ENCODE measurements at places on chromosomes 16 and 17.

DNA sequence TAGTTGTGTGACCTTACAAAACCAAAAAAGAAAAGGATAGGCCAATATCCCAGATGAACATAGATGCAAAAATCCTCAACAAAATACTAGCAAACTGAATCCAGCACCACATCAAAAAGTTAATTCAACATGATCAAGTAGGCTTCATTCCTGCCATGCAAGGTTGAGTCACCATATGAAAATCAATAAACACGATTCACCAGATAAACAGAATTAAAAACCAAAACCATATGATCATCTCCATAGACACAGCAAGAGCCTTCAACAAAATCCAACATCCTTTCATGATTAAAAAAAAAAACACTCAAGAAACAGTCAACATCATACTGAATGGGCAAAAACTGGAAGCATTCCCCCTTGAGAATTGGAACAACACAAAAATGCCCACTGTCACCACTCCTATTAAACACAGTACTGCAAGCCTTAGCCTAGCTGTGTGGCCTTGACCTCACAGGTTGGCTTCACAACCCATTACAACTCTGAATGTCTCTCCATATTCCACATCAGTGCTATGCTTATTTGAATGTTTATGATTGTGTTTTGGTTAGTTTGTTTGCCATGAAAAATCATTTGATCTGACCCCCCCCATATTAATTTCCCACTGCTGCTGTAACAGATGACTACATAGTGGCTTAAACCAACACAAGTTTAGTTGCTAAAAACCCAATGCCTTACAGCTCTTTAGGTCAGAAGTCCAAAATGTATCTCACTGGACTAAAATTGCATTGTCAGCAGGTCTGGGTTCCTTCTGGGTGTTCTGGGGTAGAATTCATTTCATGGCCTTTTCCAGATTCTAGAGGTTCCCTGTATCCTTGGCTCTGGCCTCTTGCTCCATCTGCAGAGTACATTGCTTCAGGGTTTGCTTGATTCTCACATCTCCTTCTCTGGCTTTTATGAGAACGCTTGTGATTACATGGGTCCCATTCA lies 257.1 kb upstream of the DYNLRB2 start:
- no peak for DNase-seq

DNA sequence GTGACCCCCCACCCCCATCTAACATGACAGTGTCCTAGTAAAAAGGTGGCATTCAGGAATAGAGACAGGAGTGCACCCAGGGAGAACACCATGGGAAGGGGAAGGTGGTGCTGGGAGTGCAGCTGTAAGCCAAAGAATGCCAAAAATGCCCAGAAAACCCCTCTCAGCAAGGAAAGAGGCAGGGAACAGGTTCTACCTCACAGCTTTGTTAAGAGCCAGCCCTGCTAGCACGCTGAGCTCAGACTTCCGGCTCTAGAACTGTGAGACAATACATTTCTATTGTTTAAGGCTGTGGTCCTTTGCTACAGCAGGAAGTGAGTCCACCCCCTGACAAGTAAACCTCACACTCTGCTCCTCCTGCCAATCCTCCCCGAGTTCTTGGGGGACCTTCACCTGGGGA lies 302.4 kb upstream of the N4BP1 start:
- no peak for DNase-seq

GRCh38 chr17:68290955-68291835 lies at the start of the genes ARSG and SLC16A6:
Gene ARSG (plus strand): TSS chr17:68291495. CDS start chr17:68307494, 15,999 bp downstream.
Gene SLC16A6 (minus strand): TSS chr17:68291127. CDS start chr17:68278320, 12,807 bp downstream.
- DNase-seq = peak; percentile 69

- DNase-seq = no peak
Observed at GRCh38 chr16:31009894-31010584, 399 bp downstream of the STX1B start.

GRCh38 chr16:85607321-85607765 lies 5.8 kb upstream of the GSE1 start:
- no peak for DNase-seq

GRCh38 chr17:4509401-4509800 lies 10.7 kb downstream of the SPNS2 start:
- no peak for DNase-seq

DNA sequence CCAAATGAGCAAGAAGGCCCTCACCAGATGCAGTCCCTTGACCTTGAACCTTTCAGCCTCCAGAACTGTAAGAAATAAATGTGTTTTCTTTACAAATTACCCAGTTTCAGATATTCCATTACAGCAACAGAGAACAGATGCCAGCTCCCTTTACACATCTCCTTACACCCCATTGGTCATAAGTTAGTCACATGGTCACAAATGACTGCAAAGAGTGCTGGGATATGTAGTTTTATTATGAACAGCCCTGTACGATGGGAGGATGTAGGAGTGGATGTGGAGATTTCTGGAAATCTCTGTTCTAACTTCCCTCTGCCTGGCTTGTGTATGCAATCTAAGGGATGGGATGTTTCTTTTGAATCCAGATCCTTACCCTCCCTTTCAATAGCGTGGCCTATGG lies 13.3 kb upstream of the RPL38 start:
- DNase-seq = no peak

GRCh38 chr17:2042390-2042847 lies 597 bp downstream of the OVCA2 start:
- DNase-seq = no peak

DNA sequence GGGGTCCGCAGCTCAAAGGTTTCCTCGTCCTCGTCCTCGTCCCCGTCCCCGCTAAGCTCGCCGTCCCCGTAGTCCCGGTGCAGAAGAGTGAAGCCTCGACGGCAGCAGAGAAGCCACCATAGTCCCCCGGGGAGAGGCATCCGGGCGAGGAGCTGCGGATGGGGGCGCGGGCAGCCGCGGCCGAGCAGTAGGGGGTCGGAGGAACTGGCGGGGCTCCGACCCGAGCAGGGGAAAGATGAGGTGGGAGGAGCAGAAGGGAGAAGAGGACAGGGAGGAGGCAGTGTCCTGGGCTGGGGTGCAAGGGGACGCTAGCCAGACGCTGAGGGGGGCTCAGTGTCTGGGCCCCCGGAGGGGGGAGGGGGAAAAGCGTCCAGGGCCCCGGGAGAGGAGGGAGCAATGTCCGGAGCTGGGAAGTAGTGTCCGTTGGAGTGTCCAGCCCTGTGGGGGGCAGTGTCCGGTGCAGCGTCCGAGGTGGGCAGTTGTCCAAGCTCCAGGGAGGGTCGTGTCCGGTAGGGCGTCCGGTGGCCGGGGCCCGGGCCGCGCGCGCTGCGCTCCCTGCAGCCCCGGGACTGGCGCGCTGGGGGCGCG lies at the start of gene PLEKHH3:
TSS of gene PLEKHH3 (minus strand) at position 571 of the 588 bp plus-strand sequence. CDS start at position 140, 431 bp downstream.
- DNase-seq = no peak

- no peak for DNase-seq
Observed at GRCh38 chr16:30602616-30603277, 7.4 kb downstream of the ZNF689 start.

DNA sequence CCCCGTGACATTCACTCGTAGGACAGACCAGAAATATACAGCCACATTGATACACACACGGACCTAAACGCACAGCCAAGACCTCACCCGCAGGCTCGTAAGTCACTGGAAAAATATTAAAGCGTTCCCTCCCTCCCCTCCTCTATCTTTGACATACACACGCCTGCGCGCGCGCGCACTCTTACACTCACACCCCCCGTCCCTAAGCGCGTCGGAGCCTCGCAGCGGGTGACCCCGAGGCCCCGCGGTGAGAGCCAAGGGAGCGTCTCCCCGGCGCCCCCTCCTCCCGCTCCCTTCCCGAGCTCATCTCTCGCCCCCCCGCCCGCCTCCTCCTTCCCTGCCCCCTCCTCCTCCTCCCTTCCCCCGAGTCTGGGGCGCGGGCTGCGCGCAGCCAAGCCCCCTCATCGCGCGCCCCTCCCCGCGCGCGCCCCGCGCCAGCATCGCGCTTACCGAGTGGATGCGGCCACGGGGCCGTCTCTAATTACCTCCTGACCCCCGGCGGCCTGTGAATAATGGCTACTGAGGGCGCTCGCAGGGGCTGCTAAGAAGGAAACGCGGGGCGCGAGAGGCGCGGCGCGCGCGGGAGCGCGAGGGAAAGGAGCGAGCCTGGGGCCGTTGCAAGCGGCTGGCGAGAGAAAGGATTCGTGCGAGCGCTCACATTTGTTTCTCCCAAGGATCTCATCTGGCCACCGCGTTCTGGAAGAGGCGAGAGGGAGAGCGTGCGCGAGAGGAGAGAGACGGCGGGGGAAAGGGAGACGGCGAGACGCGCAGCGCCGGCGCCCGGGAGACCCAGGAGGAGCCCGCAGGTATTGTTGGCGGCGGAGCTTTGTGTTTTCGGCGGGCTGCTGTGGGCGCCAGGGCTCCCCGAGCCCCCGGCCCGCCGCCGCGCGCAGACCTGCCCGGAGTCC lies 42.4 kb downstream of the RAI1 start:
- DNase-seq = no peak

GRCh38 chr16:76910931-76911330 lies 280.1 kb upstream of the MON1B start:
- no peak for DNase-seq

- no peak for DNase-seq
Observed at GRCh38 chr16:70563636-70564035, 40.0 kb downstream of the SF3B3 start.

GRCh38 chr16:84672276-84673202 lies 24.2 kb downstream of the KLHL36 start:
- peak; percentile 65 for DNase-seq

DNA sequence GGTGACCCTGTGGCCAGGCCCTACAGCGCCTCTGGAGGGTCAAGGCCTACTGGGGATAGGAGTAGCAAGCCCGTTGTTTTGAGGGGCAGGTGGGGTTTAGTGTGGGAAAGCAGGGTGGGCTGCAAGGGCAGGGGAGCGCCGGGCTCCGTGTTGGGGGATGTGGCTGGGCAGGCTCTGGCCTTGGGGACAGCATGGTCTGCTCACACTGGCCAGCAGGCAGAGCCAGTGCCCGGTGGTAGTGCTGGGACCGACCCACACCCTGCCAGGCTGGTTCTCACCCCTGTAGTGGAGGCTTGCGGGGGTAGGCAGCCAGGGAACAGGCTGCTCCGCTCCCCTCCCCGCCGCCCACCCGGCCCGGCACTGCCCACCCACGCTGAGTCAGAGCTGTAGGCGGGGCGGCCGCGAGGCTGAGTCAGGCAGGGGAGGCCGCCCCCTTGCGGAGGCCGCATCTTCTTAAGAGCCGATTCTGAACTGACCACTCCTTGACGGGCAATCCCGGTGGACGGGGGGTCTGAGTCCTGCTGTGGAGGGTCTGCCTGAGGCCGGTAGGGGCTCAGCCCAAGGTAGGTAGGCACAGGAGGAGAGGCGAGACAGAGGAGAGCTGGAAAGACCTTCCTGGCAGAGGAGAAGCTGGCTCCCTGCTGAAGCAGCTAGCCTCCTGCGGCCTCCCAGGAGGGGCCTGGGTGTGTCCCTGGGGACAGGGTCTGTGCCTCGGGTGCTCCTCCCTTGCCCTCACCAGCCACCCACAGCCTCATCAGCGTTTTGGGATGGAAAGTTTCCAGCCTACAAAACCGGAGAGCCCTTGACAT lies 62.4 kb downstream of the BAIAP2 start:
- DNase-seq = peak; percentile 65

Data from activated CD8-positive, alpha-beta memory T cell treated with anti-CD3 and anti-CD28 coated beads for 4 hours (primary cell).